CD4-positive, alpha-beta T cell treated with Interleukin-6 at 100 ng/mL for 8 hours (primary cell): ENCODE measurements at places on chromosomes 1 and 21.

- no peak for DNase-seq
Observed at GRCh38 chr1:24724345-24725208, 20.7 kb upstream of the CLIC4 start.

DNA sequence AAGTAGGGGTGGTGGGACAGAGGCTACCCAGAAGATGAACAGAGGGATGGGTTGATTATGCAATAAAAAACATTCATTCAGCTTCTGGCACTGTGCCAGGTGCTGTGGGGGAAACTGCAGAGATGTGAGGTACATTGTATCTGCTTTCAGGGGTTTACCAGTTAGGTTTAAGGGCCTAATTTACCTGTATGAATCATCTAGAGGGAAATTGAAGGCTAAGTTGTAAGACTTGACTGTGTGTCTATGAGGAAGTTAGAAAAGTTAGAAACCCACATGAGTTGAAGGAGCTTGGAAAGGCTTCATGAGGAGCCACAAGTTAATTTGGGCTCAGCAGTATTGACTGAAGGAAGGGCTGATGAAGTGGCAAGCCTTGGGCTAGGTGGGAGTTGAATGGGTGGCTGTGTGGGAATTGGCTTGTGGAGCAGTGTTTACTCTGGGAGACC lies 36.7 kb upstream of the APOBEC4 start:
- no peak for DNase-seq

- DNase-seq, result peak; percentile 35
Observed at GRCh38 chr1:155051777-155052398, 772 bp downstream of the ADAM15 start.

DNA sequence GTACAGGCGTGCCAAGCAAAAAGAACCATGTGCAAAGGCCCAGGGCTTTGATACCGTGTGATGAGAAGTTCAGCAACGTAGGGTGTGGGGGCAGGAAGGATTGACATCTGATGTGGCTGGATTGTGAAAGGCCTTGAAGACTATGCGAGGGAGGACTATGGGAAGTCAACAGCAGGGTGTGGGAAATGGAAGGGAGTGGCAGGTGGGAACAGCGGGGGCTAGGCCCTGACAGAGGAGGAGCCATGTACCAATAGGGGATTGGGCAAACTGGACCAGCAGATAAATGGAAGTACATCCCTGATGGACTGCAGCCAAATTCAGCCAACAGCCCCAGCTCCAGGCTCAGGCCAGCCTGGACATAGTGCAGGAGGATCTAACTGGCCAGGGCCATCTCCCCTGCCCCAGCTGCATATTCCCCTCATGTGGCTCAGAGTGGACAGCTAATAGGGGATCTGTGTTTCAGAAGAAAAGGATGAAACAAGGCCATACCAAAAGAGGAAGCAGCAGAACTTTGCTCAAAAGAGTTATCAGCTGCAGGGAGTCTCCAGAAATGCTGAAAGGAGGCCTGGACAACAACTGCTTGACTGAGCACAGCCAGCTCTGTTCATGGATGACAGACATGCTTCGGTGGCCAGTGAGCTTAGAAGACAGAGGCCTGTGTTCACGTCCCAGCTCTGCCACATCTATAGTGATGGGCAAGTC lies 140.2 kb upstream of the SGIP1 start:
- DNase-seq, result no peak

DNA sequence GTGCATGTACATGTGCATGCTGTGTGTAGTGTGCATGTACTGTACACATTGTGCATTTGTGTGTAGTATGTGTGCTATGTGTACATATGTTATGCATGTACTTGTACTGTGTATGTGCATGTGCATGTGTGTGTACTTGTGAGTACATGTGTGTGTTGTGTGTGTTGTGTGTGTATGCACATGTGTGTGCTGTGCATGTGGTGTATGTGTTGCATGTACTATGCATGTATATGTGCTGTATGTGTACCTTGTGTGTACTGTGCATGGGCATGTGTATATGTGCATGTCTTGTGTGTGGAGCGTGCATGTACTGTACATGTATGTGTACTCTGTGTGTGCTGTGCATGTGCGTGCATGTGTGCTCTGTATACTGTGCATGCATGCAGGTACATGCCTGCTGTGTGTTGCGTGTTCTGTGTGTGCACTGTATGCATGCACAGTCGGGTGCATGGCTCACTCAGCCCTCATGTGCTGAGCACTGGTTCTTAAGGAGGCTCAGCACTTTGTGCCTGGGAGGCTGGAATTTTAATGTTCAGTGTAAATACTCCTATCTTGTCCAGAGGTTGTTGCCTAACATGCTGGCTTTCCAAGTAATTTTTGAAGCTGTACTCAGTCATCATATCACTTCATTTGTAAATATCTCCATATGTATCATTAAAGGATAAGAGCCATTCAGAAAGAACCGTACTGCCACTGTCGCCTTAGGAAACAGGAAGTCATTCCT lies 32.3 kb downstream of the SNAP47 start:
- no peak for DNase-seq

- DNase-seq, result no peak
Observed at GRCh38 chr21:45257673-45258341, 29.9 kb downstream of the POFUT2 start.
